Right ventricle myocardium superior (tissue), 1 donor: ENCODE measurements at places on chromosomes 7 and 10. TPM values are rescaled to one million over a fixed set of nuclear protein-coding genes. Genes with fewer than 3 reads are reported as not detected.

DNA sequence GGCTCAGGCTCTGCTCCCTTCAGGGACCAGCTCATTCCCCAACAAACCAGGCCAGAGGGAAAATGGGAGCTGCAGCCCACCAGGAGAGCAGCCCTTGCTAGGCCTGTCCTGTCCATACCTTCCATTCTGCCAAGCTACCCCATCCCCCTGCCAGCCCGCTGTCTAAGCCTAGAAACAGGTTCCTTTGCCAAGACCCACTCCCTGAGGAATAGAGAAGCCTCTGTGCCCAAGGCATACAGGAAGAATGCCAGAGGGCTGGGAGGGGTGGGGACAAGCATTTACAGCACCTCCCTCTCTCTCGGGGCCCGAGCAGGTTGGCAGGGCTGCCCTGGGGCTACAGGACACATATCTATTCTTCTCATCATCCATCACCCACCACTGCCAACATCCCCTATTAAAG is 178.3 kb downstream of the GRID1 start:
- no peak for DNase-seq

- no peak for DNase-seq
These were observed 1.6 kb downstream of the KLHDC10 start for GRCh38 chr7:130071701-130072622.

DNA sequence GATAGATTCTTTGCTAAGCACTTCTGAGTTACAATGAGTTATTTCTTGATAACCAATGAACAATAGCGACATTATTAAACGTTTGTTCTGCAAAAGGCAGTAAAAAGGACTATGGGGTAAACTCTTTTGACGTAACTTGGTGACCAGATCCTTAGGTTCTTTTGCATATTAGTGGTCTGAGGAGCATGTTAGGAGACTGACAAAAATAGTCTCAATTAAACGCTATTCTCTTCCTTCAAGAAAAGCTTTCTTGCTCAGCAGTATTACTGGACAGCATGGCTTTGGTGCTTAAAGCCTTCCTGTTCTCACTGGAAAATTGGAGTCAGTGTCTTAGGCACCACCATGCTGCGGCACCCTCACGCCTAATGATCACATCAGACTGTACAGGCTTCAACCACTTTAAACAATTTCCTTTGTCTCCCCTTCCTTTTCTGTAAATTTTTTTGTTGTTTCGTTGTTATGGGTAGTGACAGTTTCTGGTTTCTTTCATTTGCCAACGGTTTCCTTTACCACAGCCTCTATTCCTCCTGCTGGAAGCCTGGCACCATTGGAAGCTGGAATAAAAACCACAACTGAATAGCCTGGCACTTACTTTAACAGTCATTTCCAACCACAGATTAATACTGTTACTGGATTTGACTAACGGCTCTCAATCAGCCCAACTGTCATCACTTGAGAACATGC is 49.2 kb upstream of the FAM133B start:
- DNase-seq: no peak

DNA sequence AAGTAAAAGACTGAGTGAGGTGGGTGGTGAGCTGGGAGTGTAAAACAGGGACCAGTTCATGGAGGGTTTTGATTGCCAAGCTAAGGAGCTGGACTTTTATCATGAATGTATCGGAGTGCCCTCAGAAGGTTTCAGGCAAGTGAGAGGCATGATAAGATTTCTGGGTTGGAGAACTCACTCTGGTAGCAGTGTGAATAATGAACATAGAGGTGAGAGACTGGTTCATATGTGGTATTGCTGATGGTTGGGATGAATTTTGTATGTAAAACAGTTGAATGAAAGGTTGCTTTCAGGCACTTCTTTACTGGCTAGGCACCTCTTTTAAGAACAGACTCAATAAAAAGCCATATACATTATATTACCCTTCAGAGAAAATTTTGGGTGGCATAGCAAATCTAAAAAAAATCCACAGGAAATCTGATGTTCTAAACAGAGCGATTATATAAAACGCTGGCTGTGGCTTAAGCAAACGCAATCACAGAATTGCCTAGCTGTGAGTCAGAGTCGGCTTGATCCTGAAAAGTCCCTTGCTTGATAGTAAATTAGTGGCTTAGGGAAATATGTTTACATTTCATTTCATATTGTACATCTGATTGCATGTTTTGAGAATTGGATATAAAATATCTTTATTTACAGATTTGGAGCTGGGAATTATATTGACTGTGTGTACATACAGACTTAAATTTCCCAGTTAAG is 92.9 kb upstream of the HDAC9 start:
- no peak for DNase-seq

DNA sequence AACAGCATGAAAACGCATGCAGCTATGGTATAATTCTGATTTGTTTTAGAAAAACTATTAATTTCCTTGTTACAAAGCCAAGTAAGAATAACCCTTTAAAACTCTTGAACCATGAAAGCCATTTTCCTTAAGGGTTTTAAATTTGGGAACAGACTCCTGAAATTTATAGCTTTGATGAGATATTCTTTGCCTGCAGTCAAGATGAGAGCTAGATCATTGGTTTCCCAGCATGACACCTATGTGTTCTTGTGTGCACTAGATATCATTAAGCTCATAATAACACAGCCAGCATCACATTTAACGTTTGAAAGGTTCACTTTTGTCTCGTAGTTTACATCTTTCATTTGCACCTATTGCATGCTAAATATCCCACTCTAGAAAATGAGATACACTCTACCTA is 202.2 kb downstream of the PHF14 start:
- no peak for DNase-seq

GRCh38 chr7:133676805-133677370 is 424.0 kb downstream of the EXOC4 start:
- DNase-seq: no peak

DNA sequence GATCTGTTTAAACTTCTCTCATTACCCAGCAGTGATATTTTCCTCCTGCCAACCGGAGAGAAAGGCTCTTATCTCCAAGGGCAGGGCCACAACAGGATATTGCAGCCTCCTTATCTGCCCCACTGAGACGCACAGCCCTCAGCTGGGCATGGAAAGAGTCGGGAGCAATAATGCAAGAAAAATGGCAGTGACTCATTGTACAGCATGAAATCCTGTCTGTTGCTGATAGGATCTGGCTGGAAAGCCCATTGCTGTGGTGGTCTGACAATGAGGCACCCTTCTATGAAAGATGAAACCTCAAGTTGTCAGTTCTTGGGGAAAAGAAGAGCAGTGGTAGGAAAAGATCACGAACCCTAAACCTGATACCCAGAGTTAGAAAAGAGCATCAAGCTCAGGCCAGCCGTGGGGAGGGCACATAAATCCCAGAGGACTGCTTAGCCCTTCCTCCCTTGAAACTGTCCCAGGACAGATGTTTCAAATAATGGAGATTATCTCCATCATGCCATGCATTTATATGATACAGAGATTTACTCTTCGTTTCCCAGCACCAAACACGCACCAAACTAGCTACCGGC is 47.0 kb upstream of the FIGNL1 start:
- DNase-seq: no peak

- DNase-seq: no peak
These were observed 92.9 kb upstream of the SH2B2 start for GRCh38 chr7:102193806-102194205.

DNA sequence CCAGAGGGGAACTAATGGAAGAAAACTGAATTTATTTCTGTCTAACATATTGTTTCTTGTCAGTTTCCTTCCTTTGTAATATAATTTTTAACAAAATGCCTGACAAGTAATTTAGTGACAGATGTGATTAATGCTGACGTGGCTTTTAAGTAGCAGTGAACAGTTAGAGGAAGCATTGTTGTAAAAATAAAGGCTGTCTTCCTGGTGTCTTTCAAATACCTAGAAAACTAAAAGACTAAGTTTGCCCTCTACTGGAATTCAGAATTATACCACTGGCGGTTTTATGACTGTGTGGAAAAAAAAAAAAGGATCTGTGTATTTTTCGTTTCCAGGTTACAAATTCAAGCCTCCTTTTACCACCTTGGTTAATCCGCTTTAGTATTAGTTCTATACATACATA is 217.1 kb upstream of the DPP6 start:
- no peak for DNase-seq

GRCh38 chr10:100879741-100880360 is 32.9 kb upstream of the SLF2 start:
- no peak for DNase-seq

DNA sequence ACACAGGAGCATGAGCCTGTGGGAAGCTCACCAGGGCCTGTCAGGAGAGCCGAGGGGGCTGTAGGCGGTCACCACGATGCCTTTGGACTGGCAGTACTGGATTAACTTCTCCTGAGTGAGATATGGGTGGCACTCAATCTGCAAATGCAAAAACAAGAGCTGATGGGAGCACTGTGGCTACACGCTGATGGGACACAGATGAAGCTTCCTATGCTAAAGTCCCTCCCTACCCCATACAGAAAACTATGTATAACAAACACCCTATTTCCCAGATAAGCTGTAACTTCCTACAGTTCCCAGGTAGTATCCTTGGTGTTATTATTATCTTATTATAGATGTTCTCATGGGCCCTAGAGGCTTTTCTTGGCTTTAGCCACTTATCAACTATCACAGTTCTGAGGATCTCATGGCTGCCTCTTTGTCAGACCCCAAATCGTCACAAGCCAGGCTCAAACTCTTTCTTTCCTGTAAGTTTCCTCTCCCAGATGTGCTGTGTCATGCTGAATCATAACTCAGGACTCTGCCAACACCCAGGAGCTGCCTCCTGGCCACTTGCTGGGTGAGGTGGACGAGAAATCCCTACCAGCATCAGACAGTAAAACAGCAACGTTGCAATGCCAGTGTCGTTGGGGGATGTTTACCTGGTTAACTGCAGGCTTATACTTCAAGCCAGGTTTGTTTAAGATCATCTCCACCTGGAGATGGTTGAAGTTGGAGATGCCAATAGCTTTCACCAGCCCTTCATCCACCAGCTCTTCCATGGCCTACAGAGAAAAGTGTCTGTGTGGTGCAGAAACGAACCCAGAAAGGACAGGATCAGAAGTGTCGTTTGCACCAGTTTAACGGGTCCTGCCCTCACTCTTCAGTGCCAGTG is 10.3 kb downstream of the AKR1B1 start:
- no peak for DNase-seq

DNA sequence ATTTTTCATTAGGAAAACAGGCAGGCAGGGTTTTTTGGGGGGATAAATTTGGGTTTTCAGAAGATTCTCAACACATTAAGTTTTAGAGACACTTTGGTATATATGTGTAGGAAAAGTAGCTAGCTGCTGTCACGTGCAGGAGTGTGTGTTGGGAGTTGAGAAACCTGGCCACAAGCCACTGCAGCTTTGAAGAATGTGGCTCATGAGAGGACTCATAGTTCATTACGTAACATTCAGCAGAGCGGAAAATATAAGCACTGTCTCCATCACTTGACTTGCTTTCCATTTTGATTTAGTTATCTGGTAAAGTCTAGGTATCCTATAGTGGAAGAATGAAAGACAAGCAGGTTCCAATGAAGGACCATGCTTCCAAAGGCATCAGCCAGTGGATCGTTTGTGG is 31.2 kb downstream of the SMNDC1 start:
- DNase-seq: peak; percentile 77

- no peak for DNase-seq
These were observed 117.5 kb upstream of the UNC5B start for GRCh38 chr10:71094712-71095390.

DNA sequence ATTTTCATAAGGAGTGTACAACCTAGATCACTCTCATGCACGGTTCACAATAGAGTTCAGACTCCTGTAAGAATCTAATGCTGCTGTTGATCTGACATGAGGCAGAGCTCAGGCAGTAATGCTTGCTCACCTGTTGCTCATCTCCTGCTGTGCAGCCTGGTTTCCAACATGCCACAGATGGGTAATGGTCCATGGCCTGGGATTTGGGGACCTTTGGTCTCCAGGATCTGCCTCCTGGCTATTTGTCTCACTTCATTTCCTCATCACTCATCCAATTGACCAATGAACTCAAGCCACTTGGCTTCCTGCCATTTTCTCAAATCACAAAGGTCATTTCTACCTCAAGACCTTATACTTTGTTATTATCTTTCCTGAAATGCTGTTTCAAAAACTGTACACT is 786.1 kb downstream of the ANKRD7 start:
- DNase-seq: no peak

DNA sequence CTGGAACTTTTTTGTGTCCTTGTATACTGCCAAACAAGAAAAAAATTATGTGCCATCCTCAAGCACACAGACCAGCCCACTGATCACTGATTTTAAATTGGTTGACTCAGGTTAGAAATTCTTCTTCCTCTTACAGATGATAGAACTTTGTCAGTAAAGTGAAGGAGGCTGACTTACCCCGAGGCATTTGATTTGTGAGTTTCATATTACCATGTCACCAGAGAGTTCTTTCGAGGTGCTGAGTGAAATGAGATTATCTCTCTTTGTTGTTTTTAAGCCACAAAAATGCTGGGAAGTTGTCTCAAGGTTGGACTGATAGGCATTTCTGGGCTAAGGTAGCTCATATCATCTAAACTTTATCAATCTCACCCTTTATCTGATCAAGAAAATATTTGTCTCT is 78.8 kb upstream of the FAM180A start:
- no peak for DNase-seq

- DNase-seq: no peak
These were observed 54.1 kb upstream of the UNC5B start for GRCh38 chr10:71158251-71158650.

DNA sequence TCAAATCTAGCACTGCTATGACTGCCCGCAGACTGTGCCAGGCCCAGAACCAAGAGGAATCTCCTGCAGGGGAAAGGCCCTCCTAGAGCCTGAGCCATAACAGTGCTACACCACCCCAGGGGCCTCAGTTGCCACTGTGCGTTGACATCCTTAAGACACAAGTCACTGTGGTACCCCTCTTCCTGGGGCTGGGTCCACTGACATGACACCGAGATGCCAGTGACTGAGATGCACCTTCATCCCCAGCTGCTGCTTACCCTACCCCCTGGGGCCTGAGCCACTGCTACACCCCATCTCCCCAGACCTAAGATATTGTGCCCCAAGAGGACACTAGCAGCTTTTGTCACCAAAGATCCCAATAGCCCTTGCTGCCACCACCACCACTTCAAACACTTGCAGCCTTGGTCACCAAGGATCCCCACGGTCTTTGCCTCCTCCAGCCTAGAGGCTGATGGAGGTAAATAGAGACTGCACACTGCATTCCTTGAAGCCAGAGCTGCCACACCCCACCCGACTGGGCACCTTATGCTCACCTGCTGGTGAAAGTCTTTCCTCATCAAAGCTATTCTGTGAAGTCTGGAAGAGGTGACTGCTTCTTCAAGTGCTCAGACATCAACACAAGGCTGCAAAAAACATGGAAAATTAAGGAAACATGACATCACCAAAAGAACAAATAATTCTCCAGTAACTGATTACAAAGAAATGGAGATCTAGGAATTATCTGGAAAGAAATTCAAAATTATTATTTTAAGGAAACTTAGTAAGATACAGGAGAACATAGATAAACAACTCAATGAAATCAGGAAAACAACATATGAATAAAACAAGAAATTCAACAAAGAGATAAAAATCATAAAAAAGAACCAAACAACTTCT is 40.4 kb upstream of the SHH start:
- no peak for DNase-seq

Gene PDLIM1
- total RNA-seq: 226 TPM

Gene LOXL4
- 0.51 TPM for total RNA-seq

Gene ITGA8
- total RNA-seq: 1.1 TPM

Gene HDAC9
- 22.8 TPM for total RNA-seq

Gene VTI1A
- total RNA-seq: 18.7 TPM

Gene STMP1
- total RNA-seq: 25.6 TPM

Gene CRYGN
- 0.43 TPM for total RNA-seq
